ENCODE measurements at places on chromosomes 11 and 22.

DNA sequence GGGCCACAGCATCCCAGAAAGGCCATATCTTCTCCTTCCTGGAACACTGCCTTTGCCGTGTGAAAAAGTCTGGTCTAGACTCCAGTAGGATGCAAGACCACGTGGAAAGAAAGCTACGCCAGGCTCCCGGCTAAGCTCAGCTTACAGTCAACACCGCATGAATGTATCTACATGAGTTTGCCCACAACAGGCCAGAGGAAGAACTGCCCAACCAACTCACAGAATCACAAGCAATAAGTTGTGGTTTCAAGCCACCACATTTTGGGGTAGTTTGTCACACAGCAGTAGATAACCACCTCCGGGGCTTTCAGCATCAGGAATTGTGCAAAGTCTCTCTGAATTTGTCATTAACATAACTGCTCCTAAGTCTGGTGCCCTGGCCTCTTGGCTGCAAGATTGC lies 27.3 kb downstream of the HSPA8 start:
- no peak for DNase-seq

GRCh38 chr11:7060868-7061267 lies 27.9 kb upstream of the RBMXL2 start:
- no peak for DNase-seq

DNA sequence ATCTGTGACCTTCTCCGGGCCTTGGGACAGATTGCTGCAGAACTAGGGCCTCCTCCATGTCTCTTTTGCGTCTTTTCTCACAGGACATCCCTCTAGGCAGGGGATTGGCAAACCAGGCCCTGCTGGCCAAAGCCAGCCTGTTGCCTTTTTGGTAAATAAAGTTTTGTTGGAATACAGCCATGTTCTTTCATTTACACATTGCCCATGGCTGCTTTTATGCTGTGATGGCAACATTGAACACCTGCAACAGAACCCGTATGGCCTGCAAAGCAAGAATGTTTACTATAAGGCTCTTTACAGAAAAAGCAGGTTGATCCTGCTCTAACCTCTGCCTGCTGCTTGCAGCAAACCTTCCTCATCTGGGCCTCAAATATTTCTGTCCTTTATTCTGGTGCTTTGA lies 56.8 kb upstream of the B3GAT1 start:
- DNase-seq = no peak

GRCh38 chr11:28566339-28567089 lies 458.3 kb downstream of the METTL15 start:
- DNase-seq = no peak

- DNase-seq = no peak
These were observed 118.1 kb downstream of the ETS1 start for GRCh38 chr11:128469220-128469619.

DNA sequence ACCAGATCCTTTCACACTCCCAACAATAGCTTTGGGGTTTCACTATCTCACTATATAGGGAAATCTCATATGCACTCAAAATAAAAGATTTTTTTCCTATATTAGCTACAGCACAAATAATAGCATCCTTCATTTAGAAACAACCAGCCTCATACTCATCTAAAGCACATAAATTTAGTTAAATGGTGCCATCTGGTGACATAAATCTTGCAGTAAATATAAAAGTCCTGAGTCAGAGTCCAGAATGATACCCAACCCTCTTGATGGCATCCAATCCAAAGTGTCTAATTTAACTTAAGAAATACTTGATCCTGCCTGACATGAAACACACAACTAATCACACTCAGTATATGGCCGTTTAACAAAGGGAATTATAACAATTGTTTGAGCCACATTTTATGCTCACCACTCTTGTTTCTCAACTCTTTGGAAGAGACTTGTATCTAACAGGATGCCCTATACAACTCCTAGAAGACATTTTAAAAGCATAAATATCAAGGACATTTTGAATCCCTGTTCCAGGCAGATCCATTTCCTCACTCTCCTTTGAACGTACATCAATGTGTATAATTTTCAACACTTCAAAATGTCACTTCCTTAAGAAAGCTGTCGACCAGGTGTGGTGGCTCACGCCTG lies 36.2 kb downstream of the DLG2 start:
- no peak for DNase-seq

All from stimulated activated CD8-positive, alpha-beta memory T cell treated with anti-CD3 and anti-CD28 coated beads, Interleukin-7, amount 100 ng/mL, for 1 hour (primary cell).